DMS53 (cell line): ENCODE measurements at places on chromosomes 6 and 20.

DNA sequence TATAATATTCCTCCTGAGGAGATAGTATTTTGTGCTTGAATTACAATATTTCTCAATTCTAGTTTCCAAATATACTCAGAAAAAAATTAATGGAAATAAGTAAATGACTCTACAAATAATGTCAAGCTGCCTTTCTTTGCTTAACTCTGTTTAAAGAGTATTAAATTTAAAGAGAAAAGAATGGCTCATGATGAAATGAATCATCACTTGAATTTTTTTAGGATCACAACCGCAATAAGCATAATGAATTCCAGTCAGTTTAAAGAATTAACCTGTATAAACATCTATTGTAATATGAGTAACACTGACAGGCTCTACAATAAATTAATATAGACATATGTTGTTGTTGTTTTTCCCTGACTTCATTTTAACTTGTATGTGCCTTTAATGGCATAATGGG lies 266.2 kb upstream of the ADGRB3 start:
- peak; percentile 43 for DNase-seq

DNA sequence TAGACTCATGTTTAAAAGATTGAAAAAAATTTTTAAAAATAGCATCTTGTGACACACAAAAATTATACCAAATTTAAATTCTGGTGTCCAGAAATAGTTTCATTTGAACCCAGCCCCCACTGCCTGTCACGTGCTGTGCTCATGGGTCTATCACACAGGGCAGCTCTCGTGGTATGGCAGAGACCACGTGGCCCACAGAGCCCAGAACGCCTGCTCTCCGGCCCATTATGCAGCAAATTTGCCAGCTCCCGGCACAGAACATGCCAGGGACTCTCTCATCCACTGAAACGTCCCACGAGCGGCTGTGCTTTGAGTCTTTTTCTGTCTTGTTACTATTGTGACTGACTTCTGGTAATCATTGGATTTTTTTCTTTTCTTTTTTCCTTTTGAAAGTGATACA lies 224.3 kb downstream of the TTLL2 start:
- DNase-seq = no peak

DNA sequence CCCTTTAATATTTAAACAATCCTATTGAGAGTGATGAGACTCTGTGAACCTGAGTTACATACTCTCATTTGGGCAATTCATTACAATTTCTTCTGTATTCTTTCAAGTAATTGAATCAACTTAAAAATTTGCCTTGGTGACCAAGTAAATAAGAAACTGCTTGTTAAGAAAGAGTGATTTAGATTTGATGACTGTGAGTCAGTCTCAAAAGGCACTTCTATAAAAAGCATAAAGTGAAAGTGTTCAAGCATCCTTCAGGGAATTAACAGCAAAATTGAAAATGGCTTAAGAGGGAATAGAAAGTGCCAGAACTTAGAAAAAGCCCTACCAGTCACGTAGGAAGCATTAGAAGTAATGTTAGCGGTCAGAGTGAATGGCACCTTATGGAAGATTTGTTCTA lies 654.7 kb downstream of the EPM2A start:
- no peak for DNase-seq

DNA sequence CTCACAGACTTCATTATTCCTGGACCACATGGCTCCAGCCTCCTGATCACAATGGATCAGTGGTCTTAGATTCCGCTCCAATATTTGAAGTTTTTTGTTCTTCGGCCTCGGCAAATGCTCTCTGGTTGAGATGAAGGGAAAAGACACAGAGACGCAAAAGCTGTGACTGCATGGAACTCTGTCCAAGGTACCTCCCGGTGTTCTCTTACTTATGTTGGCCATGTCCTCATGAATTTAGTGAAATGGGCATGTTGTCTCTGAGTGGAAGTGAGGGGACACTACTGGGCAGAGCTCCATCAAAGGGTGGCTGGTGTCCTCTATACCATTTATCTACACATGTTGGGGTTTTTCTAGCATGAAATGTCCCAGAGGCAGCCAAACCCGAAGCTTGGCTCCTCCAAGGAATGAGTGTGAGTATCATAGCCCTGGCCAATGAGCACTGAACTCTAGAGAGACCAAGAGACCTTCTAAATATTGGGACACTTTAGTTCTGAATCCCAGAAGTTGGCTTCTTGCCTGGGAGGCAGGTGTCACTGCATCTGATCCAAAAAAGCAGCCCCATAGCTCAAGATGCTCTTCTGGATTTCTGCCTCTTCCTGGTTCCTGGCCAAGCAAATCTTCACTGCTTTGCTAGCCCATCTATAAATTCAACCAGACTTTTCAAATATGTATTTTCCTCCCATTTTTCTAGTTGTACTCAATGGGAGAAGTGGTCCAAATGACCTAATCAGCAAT lies 34.1 kb downstream of the HLA-G start:
- no peak for DNase-seq

- no peak for DNase-seq
These were observed 37.7 kb downstream of the LY86 start for GRCh38 chr6:6626187-6626586.

DNA sequence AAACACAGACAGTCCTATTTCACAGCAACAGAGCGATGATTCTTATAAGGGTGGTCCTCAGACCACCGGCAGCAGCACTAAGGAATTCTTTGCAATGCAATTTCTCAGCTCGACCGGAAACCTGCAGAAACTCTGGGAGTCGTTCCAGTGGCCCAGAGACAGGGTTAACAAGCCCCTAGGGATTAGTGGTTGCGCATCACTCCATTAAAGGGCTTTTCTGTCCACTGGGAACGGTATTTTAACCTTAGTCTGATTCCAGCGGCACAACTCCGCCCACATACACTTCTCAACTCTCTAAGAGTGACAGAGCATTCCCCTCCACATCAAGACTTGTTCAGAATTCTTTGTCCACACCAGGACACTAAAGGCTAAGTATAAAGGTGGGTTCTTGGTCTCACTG lies 341.5 kb downstream of the TFAP2A start:
- DNase-seq = no peak

GRCh38 chr20:23085436-23086055 lies 578 bp downstream of the CD93 start:
- no peak for DNase-seq

DNA sequence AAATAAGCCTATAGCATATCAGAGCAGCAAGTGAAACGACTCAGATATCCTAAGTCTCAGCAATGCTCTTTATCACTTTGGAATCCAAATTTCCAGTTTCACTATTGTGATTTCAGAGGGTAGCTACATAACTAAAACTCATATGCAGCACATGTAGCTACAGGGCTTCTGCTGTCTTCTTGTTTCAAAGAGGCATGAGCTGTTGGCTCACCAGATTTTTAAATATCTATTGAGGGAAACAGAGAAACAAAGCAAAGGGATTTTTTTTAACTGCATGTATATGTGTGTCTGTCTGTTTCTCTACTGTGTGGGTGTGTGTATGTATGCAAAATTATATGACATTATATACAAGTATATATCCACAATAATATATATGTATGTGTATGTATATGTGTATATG lies 258.4 kb downstream of the HDGFL1 start:
- peak; percentile 58 for DNase-seq

GRCh38 chr6:73131706-73132105 lies 93.6 kb downstream of the KHDC1L start:
- DNase-seq = peak; percentile 7

GRCh38 chr6:650098-650497 lies 6.8 kb downstream of the HUS1B start:
- no peak for DNase-seq

DNA sequence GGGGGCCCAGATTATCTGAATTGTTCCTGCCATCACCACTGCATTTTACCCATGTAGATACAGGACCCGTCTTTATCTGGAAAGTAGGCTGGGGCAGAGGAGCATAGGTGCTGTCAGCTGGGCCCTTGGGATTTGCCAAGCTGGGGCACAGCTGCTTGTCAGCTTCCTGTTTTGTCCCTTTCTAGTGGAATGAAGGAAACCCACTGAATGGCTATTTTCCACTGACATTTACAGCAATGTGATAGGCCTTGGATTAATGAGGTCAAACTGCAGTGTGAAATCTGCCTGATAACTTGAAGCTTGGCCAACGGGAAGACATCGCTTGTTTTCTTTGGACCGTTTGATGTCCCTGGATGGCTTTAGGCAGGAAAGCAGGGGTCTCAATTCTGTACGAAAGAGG lies 6.7 kb downstream of the PPP1R16B start:
- no peak for DNase-seq

DNA sequence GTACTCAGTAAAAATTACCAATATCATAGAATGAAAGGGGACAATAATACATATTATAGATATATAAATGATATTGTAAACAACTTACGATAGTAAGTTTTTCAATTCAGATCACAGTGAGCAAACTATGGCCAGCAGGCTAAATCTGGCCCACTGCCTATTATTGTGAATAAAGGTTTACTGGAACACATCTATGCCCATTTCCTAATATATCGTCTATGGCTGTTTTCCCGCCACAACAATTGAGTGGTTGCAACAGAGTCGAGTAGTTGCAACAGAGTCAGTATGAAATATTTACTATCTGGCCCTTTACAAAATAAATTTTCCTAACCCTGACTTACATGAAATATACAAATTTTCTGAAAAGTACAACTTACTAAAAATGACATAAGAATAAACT lies 297.3 kb upstream of the KCNQ5 start:
- no peak for DNase-seq

GRCh38 chr20:57391439-57392301 lies 474 bp downstream of the RBM38 start:
- DNase-seq = peak; percentile 59

- DNase-seq = no peak
These were observed 663.3 kb downstream of the RFPL4B start for GRCh38 chr6:113010196-113010989.

DNA sequence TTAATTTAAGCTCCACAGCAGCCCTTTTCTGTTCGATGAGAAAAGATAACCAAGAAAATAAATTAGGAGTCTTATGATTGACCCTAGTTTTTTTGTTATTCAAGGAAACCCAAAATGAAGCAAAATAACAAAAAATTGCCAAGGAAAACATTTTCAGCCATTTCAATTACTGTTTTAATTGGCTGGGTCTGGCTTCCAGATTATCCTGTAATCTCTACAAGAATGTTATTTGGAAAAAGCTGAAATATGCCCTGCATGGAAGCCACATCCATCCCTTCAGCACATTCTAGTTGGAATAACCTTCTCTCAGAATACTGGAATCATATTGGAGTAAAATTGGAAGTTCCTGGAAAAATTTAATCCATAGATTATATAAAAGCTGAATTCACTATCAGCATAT lies 191.1 kb upstream of the CCN2 start:
- no peak for DNase-seq

DNA sequence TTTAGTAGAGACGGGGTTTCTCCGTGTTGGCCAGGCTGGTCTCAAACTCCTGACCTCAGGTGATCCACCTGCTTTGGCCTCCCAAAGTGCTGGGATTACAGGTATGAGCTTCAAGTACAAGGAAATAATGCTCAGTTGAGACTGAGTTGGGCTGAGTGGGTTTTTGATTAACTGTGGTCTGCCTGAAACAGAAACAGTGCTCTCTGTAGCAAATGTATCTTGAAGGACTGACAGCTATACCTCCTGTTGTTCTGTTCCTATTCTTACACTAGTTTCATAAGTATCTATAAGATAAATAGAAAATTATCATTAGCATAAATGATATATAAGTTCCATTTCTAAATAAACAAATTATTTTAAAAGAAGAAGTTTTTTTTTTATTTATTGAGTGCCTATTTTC lies 142.8 kb upstream of the PTPRK start:
- no peak for DNase-seq

- DNase-seq = no peak
These were observed 370.3 kb downstream of the RFPL4B start for GRCh38 chr6:112717401-112717800.

DNA sequence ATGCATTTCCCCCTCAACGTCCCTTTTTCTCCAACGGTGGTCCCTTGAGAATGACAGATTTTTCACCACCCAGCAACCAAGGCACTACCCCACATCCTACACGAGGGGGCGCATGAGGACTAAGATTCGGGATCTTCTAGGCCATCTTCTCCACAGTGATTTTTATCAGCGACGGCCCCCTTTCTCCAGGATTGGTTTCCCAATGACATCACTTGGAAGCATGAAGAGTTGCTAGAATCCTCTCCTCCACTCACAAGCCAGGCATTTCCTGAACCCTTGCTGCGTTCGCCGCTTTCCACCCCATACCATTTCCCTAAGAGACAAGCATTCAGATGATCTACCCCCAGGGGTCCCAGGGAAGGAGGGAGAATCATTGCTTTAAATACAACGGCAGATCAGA lies 252.0 kb downstream of the HIVEP2 start:
- peak; percentile 72 for DNase-seq

GRCh38 chr20:771741-772464 lies 3.6 kb upstream of the SLC52A3 start:
- DNase-seq = no peak

DNA sequence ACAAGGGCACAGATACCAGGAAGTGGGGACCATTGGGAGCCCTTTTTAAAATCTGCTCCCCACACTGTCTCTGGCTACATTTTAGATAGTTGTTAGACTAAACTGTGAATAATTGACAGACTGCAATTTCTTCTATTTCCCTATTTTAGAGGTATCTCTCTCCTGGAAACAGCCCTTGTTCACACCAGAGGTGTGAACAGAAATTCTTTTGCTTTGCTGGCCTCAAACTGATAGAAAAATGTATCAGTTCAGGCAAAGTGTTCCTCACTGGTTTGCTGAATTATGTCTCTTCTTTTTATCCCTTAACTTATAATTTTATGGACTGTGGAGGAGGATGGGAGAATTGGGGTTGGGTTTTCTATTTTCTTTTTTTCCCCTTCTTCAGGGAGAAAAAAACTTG lies 513.2 kb upstream of the SULF2 start:
- no peak for DNase-seq

DNA sequence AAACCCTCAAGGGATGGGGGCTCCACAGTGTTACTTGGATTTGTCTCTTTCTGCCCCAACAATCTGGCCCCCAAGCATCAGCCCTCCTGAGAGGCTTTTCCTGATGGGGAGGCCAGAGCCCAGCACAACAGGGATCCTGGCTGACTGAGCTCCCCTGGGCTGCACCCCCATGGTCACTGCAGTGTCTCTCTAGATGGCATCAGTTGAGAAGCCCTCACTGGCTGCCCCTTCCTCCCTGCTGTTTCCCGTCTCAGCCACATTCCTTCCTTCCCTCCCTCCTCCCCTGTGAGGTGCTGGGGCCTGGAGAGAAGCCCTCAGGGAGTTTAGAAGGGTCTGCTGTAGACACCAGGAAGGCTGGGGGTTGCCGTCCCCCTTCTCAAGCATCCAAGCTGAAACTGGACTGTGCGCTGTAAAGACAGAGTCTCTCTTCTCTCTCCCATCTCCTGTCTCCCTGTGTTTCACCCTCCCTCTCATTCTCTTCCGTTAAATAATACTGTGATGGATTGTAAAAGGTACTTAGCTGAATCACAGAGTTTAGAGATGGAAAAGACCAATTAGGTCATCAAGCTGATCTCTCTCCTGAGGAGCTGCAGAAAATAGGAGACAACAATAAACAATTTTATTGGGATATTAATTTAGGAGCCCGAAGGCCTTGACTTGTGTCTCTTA lies 29.7 kb downstream of the SAYSD1 start:
- DNase-seq = no peak

DNA sequence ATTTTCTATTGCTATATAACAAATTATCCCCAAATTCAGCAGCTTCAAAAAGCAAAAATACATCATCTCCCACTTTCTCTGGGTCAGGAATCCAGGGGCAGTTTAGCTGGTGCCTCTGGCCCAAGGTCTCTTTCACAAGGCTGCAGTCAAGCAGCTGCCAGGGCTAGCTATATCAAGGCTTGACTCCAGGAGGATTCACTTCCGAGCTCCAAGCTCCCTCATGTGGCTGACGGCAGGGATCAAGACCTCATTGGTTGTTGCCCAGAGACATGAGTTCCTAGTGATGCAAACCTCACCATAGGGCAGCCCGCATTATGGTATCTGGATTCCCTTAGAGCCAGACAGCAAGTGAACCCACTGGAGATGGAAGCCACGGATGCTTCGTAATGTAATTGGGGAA lies 1.3 kb upstream of the VNN1 start:
- DNase-seq = peak; percentile 55
